ENCODE measurements at places on chromosomes 7 and 10. TPM values are rescaled to one million over a fixed set of nuclear protein-coding genes. Genes with fewer than 3 reads are reported as not detected.

The SLC26A3 gene
- not detected for total RNA-seq

The GIMAP6 gene
- total RNA-seq: 21.5 TPM

The GIMAP8 gene
- total RNA-seq: 8.6 TPM

The PPP1R17 gene
- not detected for total RNA-seq

The CCL24 gene
- not detected for total RNA-seq

The MEIG1 gene
- not detected for total RNA-seq

The LIPM gene
- not detected for total RNA-seq

The ADRB1 gene
- 0.40 TPM for total RNA-seq

The CACNB2 gene
- not detected for total RNA-seq

The TMEM270 gene
- not detected for total RNA-seq

The GPR85 gene
- not detected for total RNA-seq

The PVRIG gene
- total RNA-seq: 29.8 TPM

The JAKMIP3 gene
- total RNA-seq: 0.31 TPM

The TFPI2 gene
- total RNA-seq: not detected

The FANK1 gene
- total RNA-seq: 0.45 TPM

The GIMAP5 gene
- total RNA-seq: 37.6 TPM

The MSRB2 gene
- 6.9 TPM for total RNA-seq

The NT5C3A gene
- total RNA-seq: 34.2 TPM

The CEP55 gene
- total RNA-seq: 44.6 TPM

The HABP2 gene
- not detected for total RNA-seq

The MCM7 gene
- total RNA-seq: 476 TPM

The SVOPL gene
- total RNA-seq: not detected

The CCNY gene
- total RNA-seq: 42.2 TPM

The PLAC9 gene
- not detected for total RNA-seq

The RTKN2 gene
- total RNA-seq: 1.1 TPM

The FRMD4A gene
- 2.1 TPM for total RNA-seq

The NEURL1 gene
- total RNA-seq: 1.9 TPM

The KLF14 gene
- total RNA-seq: not detected

The GPR158 gene
- total RNA-seq: not detected

The CHAT gene
- not detected for total RNA-seq

The HHEX gene
- total RNA-seq: 0.34 TPM

The FLNC gene
- 0.14 TPM for total RNA-seq

The CPSF4 gene
- 64.6 TPM for total RNA-seq

The NUB1 gene
- total RNA-seq: 41.0 TPM

The CLRN3 gene
- total RNA-seq: not detected

The VSIR gene
- 61.0 TPM for total RNA-seq

The TLL2 gene
- total RNA-seq: 0.09 TPM

The CLDN12 gene
- total RNA-seq: 3.9 TPM

The TCAF2 gene
- total RNA-seq: 36.4 TPM

The ZNF727 gene
- total RNA-seq: not detected

The POM121L12 gene
- total RNA-seq: not detected

The GBX1 gene
- not detected for total RNA-seq

The CUBN gene
- 0.65 TPM for total RNA-seq

The PNLIPRP1 gene
- total RNA-seq: not detected

The UCN3 gene
- not detected for total RNA-seq

The PYROXD2 gene
- total RNA-seq: 5.3 TPM

The PRRT4 gene
- 0.20 TPM for total RNA-seq

The ACSL5 gene
- 33.7 TPM for total RNA-seq

The EBLN1 gene
- total RNA-seq: not detected

The CUX1 gene
- total RNA-seq: 20.2 TPM

The CYP2C9 gene
- total RNA-seq: not detected

Data from activated CD8-positive, alpha-beta T cell treated with anti-CD3 and anti-CD28 coated beads for 36 hours (primary cell).